ENCODE measurements at places on chromosomes 2 and 18.

- no peak for DNase-seq
Observed at GRCh38 chr2:60414495-60415138, 138.8 kb downstream of the BCL11A start.

DNA sequence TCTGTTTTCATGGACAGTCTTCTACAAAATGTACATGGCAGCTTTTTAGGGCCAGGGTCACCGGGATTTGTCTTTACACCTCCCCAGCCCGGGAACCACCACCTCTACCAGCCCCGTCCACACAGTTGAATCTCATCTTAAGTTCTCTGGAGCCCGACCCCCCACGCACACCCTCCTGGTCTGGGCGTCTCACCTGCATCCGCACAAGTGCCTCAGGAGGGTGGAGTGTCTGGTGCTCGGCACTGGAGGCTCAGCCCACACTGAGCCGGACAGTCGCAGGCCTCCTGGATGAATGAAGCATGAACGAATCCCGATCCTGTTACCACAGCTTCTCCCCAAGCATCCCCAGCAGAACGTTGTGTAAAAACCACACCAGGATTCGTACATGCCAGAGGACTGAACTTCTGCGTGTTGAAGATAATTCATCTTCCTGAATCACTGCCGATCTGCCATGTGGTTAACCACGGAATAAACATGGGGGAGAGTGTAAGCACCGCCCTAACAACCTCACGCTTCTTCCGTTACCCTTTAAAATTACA lies 162.0 kb downstream of the RTP5 start:
- DNase-seq, result peak; percentile 65

GRCh38 chr2:235934774-235935484 lies 233.3 kb downstream of the GBX2 start:
- no peak for DNase-seq

- no peak for DNase-seq
Observed at GRCh38 chr2:110744429-110744828, 12.1 kb downstream of the ACOXL start.

DNA sequence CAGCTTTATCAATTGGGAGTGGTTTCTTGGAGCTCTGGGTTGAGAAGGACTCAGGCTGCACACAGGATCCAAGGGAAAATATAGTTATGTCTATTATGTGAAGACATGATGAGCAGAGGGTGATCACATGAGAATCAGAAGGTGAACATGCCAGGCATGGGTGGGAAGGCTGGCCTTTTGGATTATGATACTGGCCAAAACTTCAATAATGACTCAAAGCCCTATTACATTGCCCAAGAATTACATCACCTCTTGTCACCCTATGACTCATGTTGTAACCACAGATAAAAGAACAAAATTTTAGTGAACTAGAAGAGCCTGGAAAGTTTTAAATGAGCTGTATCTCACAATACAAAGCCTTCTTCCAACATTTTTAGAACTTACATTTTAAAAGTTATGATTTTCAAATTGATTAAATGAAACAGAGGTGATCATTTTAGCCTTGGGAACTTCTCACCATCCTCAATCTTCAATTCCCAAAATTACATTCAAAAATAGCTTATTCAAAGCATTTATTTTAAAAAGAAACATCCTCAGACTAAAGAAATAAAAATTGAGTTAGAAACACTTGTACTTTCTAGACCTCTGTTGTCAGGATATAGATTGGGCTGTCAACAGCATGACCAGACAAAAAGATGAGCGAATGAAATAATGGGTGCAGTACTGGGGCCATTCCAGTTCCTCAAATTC lies 428.3 kb downstream of the MBD2 start:
- no peak for DNase-seq

GRCh38 chr2:54015798-54016699 lies 45.3 kb upstream of the PSME4 start:
- DNase-seq, result no peak

DNA sequence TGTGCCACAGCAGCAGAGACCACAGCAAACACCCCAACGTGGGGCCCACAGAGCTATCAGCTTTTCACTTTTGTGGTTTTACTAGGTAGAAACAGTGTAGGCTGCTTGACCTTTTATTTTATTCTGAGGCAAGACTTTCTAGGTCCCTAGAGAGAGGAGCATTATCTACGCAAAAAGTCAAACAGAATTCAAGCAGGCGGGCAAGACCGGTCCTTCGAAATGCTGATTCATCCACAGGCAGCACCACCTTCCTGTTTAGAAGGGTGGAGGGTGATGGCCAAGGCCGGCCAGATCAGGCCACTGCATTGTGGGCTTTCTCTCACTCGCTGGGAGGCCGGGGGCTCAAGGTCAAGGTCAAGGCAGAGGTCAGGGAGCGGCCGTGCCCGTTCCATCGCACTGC lies 573.0 kb downstream of the GALR1 start:
- DNase-seq, result no peak

GRCh38 chr2:24579053-24579803 lies 88.2 kb downstream of the NCOA1 start:
- DNase-seq, result no peak

- DNase-seq, result no peak
Observed at GRCh38 chr2:208579678-208580077, 173.1 kb downstream of the PTH2R start.

GRCh38 chr2:207123335-207123744 lies 42.4 kb downstream of the KLF7 start:
- DNase-seq, result no peak

GRCh38 chr2:231926761-231927565 lies 767 bp upstream of the NPPC start:
- no peak for DNase-seq
